ENCODE measurements at places on chromosomes 5 and 9. TPM values are rescaled to one million over a fixed set of nuclear protein-coding genes. Genes with fewer than 3 reads are reported as not detected.

- no peak for DNase-seq
These were observed 110.4 kb upstream of the SARDH start for GRCh38 chr9:133848471-133849109.

GRCh38 chr5:127930311-127930710 is 153.3 kb upstream of the SLC12A2 start:
- no peak for DNase-seq

DNA sequence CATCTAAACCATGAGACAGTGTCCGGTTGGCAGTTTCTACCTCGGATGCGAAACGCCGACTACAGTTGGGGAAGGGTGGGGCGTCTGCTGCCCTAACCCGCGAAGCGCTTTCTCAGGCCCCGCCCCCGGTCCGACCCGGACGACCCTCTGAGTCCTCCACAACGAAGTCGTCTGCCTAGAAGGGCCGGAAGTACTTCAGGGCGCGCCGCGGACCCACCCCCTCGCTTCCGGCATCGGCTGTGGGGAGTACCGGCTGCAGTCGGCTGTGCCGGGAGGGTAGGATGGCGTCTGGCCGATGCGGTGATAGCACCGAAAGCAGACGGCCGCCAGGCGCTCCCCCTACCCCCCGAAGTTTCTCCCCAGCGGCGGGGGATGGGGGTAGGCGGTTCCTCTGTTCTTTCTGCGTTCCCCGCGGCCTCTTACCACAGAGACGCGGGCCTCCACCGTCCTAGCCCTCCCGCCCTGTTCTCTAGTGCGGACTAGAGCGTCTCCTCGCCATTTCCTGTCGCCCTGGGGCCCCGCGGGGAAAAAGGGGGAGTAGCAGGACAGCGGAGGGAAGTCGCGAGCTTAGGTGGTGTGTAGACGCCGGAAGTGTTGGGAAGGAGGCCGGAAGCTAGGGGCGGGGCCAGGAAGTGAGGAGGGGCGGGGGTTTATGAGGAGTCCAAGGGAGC is at the start of gene TRIM41:
TRIM41 (plus strand) TSS at position 224 of the 671 bp plus-strand sequence. CDS start 719 bp downstream, outside the sequence.
- DNase-seq = peak; percentile 99

DNA sequence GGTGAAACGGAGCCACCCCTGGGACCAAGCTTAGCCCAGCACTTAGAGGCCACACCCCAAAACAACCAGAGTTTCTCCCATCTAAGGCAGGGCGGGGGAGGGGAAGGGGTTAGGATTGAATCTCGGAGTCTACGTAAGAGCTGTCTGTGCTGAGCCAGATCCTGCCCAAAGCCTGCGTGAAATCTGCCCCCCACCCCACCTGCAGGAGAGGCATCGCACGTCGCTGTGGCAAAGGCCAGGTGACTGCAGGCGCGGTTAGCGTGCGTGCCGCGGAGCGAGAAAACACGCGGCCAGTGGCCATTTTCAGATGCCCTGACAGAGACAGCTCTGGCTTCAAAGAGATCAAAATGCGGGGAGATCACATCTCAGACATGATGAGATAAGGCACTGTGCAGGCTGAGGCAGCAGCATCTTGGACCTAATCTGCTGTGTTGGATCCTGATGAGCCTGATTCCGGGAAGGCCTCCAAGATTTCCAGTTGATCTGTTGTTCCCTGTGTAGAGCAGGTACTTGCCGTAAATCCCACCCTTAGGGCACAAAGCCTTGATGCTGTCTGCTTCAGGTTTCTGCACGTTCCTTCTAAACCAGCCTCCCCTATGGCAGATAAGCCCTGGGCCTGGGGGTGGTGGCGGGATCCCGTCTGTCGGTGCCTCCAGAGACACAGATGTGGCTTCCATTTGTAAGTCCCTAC is 2.5 kb upstream of the QSOX2 start:
- no peak for DNase-seq

- no peak for DNase-seq
These were observed 41.9 kb downstream of the OSTF1 start for GRCh38 chr9:75130172-75130571.

- no peak for DNase-seq
These were observed 373.5 kb downstream of the DTWD2 start for GRCh38 chr5:118614731-118615456.

DNA sequence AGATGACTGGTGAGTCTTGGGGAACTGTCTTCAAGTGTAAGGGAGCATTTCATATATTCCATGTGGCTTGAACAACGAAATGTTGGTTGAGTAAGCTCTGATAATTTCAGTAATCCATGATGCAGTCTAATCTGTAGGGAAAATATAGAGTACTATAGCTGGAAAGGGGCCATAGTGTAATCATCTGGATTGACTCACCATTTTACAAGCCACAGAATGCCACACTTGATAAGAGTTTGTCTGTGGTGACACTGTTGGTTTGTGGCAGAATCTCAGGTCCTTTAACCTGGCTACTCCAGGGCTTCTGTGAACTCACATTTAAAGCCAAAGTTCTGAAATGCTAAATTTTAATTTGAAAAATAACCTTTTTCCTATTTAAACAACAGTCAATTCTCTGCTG is 16.3 kb upstream of the MAML1 start:
- DNase-seq = no peak

GRCh38 chr5:131214609-131215227 is 44.0 kb downstream of the LYRM7 start:
- DNase-seq = no peak

DNA sequence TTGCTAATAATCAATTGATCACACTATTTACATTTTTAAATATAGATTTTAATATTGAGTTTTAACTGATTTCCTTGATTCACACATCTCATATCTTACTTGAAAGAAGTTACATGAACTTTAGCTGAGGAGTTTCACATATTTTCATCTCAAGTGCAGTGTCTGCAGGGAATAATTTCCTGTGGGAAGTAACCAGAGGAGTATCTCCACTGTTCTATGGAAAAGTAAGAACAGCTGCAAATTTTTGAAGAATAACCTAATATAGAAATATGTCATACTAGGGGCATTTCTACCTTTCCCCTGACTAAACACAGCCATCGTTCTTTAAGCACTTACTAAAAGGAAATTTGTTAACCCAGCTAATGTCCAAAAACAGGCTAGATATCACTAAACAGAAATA is 546.4 kb downstream of the EFNA5 start:
- no peak for DNase-seq

- no peak for DNase-seq
These were observed 6.5 kb upstream of the ACSL6 start for GRCh38 chr5:132017738-132018625.

- DNase-seq = no peak
These were observed 99.9 kb downstream of the GABRB2 start for GRCh38 chr5:161446655-161447054.

- DNase-seq = no peak
These were observed 3.1 kb upstream of the STOM start for GRCh38 chr9:121373011-121373729.

DNA sequence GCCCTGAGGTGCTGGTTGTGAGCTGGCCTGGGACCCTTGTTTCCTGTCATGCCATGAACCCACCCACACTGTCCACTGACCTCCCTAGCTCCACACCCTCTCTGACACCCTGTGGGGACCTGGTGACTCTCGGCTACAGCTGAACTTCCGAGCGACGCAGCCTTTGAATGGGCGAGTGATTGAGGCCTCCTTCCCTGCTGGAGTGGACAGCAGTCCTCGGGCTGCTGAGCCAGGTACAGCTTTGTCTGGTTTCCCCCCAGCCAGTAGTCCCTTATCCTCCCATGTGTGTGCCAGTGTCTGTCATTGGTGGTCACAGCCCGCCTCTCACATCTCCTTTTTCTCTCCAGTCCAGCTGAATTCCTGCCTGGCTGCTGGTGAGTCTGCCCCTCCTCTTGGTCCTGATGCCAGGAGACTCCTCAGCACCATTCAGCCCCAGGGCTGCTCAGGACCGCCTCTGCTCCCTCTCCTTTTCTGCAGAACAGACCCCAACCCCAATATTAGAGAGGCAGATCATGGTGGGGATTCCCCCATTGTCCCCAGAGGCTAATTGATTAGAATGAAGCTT is 6.1 kb downstream of the CA9 start:
- DNase-seq = no peak

- peak; percentile 31 for DNase-seq
These were observed 561 bp downstream of the DAPK1 start for GRCh38 chr9:87498046-87498810.

- DNase-seq = no peak
These were observed 23.4 kb upstream of the GLRA1 start for GRCh38 chr5:151947931-151948608.

The LMX1B gene
- 0.32 TPM for polyA plus RNA-seq

The NR2F1-AS1 gene
- 0.57 TPM for polyA plus RNA-seq

The FSD1L gene
- 4.4 TPM for polyA plus RNA-seq

The NUTM2F gene
- not detected for polyA plus RNA-seq

The FAM193B gene
- 17.4 TPM for polyA plus RNA-seq

Data from heart left ventricle (tissue), 16 donors.